A172 (cell line): ENCODE measurements at places on chromosomes 3 and 15. TPM values are rescaled to one million over a fixed set of nuclear protein-coding genes. Genes with fewer than 3 reads are reported as not detected.

GRCh38 chr3:35663471-35663870 is 24.1 kb downstream of the ARPP21 start:
- DNase-seq = no peak

- DNase-seq = no peak
These were observed 15.5 kb downstream of the TRIM59 start for GRCh38 chr3:160434071-160434470.

DNA sequence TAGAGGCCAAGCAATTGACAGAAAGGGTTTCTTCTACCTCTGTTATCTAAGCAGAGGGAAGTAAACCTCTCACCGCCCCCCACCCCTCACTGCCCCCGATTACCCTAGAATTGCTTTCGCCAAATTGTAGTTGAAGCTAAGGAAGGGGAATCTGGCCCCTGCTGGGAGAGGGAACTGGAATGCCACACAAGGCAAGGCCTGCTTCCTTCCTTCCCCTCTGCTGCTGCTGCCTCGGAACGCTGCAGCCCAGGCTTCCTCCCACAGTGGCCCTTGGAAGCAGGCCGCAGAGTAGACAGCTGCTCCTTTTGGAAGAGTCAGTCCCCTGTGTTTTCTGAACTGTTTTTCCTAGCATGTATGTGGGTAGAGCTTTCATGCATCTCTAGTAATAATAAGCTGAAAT is 21.6 kb downstream of the RLBP1 start:
- no peak for DNase-seq

GRCh38 chr3:69330891-69331400 is 54.9 kb downstream of the FRMD4B start:
- DNase-seq = no peak

- no peak for DNase-seq
These were observed 155.7 kb downstream of the LPP start for GRCh38 chr3:188309437-188310269.

GRCh38 chr3:130316169-130316568 is 29.3 kb upstream of the COL6A5 start:
- DNase-seq = peak; percentile 8

GRCh38 chr15:96184297-96184696 is 146.2 kb upstream of the NR2F2 start:
- no peak for DNase-seq

GRCh38 chr3:72153477-72154314 is 368.7 kb upstream of the PROK2 start:
- no peak for DNase-seq

GRCh38 chr3:62041681-62042080 is 331.7 kb downstream of the FEZF2 start:
- no peak for DNase-seq

BHLHE40 gene
- 91.4 and 96.0 TPM in 2 replicates for total RNA-seq

HEXA gene
- total RNA-seq = 89.0 and 109 TPM in 2 replicates
